Stimulated activated CD4-positive, alpha-beta T cell treated with anti-CD3 and anti-CD28 coated beads, Interleukin-1b, Interleukin-23, amount 100 ng/mL, for 1 hour (primary cell): ENCODE measurements at places on chromosomes 1 and 21.

DNA sequence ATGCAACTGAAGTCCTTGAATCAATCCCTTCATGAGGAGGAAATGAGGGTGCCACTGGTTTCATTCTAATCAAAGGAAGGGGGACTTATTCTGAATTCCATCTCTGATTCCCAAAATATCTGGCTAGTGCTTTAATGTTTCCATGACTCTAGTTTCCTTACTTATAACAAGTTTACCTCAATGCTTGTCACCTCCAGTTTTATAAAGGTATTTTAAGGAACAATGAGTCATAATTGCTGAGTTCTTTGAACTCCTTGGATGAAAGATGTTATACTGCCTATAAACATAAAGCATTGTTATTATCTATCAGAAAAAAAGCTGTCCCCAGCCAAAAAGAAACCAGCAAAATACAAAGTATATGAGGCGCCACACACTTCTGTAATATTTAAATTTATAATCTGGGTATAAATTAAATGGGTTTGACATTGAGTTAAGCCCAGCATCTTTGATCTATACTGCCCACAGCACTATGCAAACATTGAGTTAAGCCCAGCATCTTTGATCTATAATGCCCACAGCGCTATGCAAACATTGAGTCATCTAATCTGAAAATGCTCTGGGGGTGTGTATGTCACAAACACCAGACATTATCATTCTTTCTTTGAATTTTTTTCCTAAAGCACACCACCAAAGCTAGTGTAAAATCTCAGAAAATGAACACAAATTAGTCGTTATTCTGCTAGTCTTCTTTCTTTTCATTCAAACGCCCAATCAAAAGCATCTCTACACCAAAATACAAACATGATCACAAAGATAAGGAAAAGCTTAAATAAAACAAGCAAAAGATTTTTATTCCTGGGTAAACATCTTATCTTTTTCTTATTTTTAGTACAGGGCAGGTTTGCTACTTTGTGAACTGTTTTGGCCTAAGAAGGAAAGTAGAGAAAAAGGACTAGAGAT, 11.5 kb upstream of the CXADR start:
- no peak for DNase-seq

GRCh38 chr1:212930986-212931678, 19.2 kb upstream of the VASH2 start:
- DNase-seq = no peak

- no peak for DNase-seq
Measured at GRCh38 chr1:78292361-78292760, 198.4 kb upstream of the PTGFR start.

DNA sequence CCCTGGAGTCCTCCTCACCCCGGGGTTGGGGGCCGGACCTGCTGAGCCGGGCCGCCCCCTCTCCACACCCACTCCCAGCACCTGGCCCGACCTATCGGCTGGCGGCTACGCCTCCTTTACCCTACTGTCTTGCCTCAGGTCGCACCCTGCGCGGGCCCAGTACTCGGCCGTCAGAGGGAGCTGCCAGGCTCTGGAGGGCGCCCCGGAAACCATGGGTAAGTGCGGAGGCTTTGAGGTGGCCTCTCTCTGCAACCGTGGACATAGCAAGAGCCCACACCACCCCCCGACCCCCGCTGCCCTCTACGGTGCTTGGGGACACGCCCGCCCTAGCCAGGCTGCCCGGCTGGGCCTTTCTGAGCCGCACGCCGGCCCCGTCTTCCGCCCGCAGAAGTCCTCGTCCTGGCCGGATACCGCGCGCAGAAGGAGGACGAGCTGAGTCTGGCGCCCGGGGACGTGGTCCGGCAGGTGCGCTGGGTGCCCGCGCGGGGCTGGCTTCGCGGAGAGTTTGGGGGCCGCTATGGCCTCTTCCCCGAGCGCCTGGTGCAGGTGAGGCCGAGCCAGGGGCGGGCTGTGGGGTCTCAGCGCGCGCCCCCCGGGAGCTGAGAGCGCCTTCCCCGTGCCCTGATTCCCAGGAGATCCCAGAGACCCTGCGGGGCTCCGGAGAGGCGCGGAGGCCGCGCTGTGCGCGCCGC, at the start of gene SH3D21:
Gene SH3D21 (plus strand): TSS at position 159 of the 692 bp plus-strand sequence. CDS start 53 bp downstream, at position 212.
- DNase-seq = no peak

- no peak for DNase-seq
Measured at GRCh38 chr1:204960306-204961125, 82.5 kb upstream of the CNTN2 start.

DNA sequence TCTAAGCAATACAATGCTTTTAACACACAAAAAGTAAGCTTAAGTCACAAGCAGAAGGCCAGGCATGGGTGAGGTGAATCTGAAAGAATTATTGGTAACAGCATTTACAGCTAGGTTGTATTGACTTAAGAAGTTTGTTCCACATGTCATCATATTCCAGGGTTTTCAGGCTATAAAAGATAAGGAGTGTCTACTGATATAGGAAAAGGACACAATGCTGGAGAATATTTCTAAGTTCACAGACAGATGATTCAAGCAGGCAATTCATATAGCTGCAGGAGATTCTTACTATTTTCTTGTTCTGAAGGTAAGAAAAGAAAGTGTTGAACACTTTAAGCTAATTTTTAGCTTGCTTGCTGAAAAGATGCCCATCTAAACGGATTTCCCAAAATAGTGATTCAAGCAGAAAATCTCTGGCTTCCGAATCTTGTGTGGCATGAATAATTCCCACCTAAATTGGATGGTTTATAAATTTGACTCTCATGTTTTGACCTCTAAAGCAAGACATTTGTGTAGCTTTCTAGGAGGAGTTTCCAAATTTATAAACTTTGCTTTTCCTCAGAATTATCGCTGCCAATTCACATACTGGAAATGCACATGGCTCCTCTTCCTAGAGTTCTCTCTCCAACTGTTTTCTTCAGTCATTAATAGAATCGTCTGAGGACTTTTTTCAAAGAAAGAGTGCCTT, 95.6 kb upstream of the LBR start:
- DNase-seq = no peak

GRCh38 chr1:200107004-200107470, 79.5 kb downstream of the NR5A2 start:
- DNase-seq = no peak
